ENCODE measurements at places on chromosomes 2 and 18. TPM values are rescaled to one million over a fixed set of nuclear protein-coding genes. Genes with fewer than 3 reads are reported as not detected.

GRCh38 chr2:195410074-195410671 lies 246.9 kb upstream of the SLC39A10 start:
- DNase-seq = no peak

- DNase-seq = no peak
Observed at GRCh38 chr2:47057687-47058002, 97.5 kb downstream of the STPG4 start.

- no peak for DNase-seq
Observed at GRCh38 chr18:10285283-10285640, 169.2 kb upstream of the APCDD1 start.

Gene PROM2
- 13.6 TPM for total RNA-seq

Measured in urinary bladder (tissue), 4 donors.